ENCODE measurements at places on chromosomes 16 and 17.

DNA sequence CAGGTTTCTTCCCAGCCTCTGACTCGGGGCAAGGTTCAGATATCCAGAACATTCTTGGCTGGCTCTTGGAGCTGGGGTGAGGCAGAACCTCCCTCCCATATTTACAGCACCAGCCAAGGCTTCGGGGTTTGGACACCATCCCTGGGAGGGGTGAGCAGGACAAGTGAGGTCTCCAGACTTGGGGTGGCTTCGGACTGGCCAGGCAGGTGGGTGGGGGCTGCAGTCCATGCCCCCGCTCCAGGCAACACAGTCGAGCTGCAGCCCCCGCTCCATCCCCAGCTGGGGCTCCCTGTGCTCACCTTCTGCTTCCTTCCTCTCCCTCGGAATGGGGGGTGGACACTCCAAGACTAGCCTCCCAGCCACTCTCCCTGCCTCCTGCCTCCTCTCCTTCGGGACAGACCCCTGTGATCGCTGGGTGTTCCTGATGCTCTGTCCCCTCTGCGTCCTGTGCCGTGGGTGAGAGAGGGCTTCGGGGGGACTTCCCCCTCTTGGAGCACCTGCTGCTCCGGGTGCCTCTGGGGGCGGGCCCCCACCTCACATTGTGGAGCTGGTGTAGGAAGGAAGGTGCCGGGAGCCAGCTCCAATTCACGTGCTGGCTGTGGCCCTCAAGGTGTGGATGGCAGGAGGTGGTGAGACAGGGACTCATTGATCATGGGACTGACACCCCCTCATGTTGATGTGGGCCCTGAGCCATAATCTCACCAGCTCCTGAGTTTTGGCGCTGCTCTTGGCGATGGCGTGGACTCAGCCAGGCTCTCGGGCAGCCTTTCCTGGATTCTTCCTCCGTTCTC is 189.2 kb downstream of the SEC14L1 start:
- no peak for DNase-seq

DNA sequence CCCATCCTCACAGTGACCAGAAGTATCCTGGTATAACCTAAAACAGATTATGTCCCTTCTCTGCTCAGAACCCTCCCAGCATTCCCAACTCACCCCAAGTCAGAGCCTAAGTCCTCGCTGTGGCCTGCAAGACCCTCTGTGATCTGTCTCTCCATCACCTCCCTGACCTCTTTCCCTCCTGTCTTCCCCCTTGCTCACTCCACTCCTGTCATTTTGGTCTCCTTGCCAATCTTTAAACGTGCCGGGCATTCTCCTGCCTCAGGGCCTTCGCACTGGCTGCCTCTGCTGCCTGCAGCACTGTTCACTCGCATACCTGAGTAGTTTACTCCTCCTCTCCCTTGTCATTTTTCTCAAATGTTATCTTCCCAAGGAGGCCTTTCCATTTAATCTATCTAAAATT is 97.7 kb downstream of the GSG1L start:
- no peak for DNase-seq

GRCh38 chr16:64499211-64499610 is 622.7 kb downstream of the CDH11 start:
- DNase-seq: no peak

DNA sequence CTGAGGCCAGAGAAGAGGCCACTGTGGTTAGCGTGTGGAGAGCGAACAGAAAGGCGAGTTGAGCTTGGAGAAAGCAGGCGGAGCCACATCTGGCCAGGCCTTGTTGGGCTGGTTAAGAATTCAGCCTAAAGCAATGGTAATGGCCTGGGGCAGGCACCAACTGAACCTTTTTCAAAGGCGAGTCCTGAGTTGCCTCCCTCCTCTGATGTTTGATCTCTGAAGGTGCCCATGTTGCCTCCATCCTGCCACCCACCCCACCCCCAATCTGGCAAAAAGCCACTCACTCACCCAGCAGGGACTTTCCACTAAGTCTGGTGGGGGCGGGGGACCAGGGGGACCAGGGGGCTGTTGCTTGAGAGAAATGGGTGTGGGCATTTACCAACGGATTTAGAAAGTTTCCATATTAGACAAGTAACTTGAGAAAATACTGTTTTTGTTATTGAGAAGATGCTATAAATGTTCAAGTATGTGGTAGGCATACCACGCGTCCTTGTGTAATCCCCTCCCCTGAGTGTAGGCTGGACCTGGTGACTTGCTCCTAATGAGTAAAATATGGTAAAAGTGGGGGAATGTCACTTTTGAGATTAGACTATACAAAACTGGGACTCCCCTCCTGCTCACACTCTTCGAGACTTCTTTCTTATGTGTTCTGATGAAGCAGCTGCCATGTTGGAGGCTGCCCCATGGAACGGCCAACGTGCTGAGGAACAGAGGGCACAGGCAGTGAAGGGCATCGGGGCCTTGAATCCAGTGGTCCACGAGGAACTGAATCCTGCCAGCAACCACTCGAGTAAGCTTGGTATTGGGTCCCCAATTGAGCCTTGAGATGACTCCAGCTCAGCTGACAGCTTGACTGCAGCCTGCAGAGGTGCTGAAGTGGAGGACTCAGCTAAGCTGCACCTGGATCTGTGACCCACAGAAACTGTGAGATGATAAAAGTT is 29.9 kb upstream of the TNS4 start:
- no peak for DNase-seq

GRCh38 chr17:81517009-81517338 is 4.4 kb upstream of the ACTG1 start:
- no peak for DNase-seq

DNA sequence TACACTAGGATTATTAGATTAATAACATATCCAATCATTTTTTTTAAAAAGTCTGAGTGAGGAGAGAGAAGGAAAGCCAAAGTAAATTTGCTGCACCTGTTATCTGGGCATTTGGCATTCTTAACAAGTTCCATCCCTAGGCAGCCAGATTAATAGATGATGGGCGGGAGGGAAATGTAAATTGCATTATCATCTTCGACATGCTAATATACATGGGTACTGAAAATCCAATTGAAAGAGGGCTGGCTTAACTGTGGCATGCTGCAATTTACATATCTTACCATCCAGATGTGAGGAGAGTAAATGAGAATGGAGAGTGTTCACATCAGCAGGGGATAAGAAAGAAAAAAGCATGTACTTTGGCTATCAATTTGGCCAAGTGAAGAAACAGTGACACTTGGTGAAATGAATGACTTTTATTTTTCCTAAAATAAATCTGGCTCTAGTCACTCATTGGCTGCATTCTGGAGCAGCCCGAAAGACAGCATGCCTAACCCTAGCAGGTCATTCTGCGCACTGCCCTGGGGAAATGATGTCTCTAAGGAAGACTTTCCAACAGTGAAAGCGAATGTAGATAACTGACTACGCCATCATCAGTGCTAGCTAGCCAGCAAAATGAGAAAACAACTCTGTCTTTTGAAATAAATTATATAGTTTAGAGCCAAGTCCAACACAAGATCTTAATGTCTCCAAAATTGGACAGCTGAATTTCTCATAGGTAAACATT is 57.9 kb downstream of the HYDIN start:
- DNase-seq: no peak

- DNase-seq: peak; percentile 58
Measured at GRCh38 chr17:57986841-57987580, 1.0 kb downstream of the VEZF1 start.

DNA sequence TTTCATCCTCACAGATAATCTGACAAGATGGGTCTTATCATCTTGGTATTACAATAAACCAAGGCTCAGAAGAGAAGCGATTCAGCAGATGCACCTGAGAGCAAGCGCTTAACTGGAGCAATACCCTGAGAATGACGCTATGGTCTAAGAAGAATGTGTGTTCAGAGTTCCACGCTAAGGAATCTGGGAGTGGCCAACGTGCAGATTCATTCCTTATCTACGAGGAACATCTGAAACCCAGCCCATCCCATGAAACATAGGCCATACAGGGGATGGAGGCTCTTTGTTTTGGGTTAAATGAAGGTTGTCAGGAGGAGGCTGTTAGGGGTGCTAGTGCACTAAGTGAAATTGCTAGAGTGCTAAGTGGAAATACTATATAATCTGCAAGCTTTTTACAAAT is 28.5 kb upstream of the KDM8 start:
- no peak for DNase-seq

GRCh38 chr16:78227855-78228254 is 128.4 kb downstream of the WWOX start:
- DNase-seq: peak; percentile 29

- DNase-seq: no peak
Measured at GRCh38 chr16:82884320-82884898, 257.6 kb downstream of the CDH13 start.

DNA sequence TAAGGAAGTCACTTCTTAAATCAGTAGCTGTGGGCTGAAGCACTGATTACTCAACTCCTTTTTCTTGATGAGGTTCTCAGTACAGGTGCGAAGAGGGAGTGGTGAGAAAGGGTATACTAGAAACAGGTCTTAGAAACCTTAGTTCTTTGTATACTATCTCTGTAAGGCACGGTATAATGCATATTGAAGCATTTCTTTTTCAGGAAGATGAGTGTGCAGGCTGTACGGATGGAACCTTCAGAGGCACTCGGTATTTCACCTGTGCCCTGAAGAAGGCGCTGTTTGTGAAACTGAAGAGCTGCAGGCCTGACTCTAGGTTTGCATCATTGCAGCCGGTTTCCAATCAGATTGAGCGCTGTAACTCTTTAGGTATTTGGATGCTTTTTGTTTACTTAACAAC is 39.2 kb downstream of the CYLD start:
- DNase-seq: no peak

DNA sequence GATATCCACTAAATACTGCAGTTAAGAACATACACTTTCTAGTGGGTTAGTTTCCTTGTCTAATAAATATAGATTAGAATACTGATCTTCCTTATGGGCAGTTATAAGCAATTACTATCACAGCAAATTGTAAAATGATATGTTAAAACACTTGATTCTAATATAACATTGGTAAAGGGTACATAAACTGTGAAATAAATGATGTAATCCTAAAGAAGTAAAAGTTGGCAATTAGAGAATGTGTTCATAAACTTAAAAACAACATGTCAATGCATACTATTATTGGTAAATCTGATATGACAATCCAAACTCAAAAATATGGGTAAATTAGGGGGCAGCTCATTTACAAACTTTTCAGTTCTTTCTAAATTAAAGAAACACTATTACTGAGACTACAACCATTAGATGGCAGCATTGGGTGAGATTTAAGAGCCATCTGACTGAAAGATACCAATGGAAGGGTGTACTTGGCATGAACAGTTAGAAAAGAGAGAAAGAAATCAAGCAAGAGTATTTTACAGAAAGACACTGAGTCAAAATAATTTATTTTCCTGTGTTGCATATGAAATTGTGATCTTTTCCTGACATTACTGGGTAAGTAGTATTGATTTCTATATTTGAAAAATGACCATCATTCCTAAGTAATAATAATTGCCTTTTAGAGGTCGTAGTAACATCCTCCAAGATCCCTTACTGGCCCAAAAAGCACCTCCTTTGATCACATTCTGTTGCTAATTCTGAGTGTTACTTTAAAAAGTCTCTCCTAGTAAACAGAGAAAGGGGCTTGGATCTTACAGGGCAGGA is 119.6 kb downstream of the SPAG9 start:
- DNase-seq: peak; percentile 89

DNA sequence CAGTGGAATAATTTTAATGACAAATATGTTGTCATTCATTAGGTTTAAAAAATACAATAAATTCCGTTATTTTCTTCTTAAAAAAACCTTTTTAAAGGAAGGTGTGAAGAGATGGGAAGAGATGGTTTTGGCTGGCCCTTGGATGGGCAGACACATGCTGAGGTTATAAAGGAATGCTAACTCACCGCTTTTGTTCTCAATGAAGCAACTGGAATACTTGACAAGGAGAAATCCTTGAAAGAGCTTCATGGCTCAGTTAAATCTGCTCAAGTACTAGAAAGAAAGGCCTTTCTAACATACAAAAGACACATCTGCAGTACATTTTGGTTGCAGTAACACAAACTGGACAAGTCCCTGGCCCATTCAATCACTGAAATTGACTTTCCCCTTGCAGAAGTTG is 158.3 kb upstream of the KCNJ16 start:
- no peak for DNase-seq

- peak; percentile 60 for DNase-seq
Measured at GRCh38 chr16:14497245-14498082, 132.6 kb downstream of the PARN start.

GRCh38 chr17:72697602-72698146 is 394.8 kb downstream of the SLC39A11 start:
- no peak for DNase-seq

DNA sequence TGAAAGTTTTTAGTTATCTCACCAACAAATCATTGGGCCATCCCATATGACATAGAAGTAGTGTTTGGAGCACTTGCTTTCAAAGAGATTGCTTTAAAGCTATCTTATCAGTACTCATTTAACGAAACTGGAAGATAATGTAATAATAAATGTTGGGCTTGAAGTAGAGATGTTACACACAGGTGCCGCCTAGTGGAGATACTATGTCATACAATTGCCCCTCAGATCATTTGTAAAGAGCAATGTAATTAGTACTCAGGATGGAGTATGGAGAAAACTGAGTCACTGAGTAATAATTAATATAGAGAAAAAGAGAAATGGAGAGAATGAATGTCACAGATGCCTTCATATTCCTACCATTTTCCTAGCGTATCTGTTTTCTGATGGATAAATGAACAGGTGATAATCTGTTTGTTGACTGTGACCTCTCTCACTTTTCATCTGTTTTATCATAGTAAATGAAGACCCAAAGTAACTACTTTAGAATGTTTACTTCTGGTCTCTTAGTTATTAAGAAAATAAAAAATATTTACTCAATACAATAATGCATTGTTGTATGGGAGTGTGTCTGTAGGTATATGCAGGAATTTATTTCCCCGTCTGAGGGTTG is 80.4 kb downstream of the EFCAB5 start:
- DNase-seq: peak; percentile 72

DNA sequence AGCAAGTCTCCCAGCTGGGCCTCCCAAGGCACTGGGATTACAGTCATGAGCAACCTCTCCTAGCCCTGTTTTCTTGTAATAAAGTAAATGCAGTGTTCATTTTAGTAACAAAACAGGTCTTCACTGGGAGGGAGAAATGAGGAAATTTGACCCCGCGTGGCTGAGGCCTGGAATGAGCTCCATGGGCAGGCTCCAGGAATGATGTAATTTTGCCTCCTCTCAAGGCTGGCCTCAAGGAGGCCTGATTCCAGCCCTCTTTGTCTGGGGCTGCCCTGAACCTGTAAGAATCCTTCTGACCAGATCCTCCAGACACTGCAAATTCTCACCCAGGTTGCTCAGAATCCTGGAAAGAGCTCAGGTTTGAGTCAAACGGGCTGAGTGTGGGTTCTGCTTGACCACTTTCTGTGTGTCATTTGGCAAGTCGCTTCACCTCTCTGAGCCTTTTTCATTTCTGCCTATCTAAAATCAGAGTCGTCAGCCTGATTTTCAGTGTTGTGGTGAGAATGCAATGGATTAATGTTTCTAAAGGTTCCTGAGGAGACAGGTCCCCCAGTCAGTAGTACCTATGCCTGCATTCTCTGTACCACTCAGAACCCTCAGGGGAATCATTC is 57.1 kb downstream of the RAB11FIP4 start:
- DNase-seq: no peak

GRCh38 chr17:4156750-4157381 is 13.9 kb downstream of the CYB5D2 start:
- DNase-seq: no peak
